ENCODE measurements at places on chromosomes 2 and 18. TPM values are rescaled to one million over a fixed set of nuclear protein-coding genes. Genes with fewer than 3 reads are reported as not detected.

DNA sequence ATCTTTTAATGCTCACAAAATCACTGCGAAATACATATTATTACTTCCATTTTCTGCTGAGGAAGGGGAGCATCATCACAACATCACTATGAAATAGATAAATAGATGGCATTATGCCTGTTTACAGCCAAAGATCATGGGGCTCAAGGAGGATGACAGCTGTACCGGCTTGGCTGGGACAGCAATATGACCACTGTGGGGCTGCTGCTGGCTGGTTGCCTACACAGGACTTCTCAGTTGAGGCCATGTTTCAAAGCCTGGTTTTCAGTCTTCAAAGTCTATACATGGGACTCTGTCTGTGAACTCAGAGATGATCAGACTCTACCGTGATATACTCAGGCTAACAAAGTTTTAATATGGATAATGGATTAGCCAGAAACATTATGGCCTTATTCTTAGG, 58.7 kb downstream of the SPATS2L start:
- H3K27ac ChIP-seq: no peak overlapping the region
- no peaks in the 10 kb centered on the region for H3K27me3 ChIP-seq

- no peak for DNase-seq
- no peaks in the 10 kb centered on the region for H3K4me1 ChIP-seq
- H3K27me3 ChIP-seq: no peaks in the 10 kb centered on the region
- no peak overlapping the region for H3K27ac ChIP-seq
These were observed 22.1 kb downstream of the IL1F10 start for GRCh38 chr2:113089916-113090315.

- H3K27me3 ChIP-seq: no peaks in the 10 kb centered on the region
- no peak overlapping the region for H3K4me3 ChIP-seq
- DNase-seq: no peak
- H3K36me3 ChIP-seq: no peaks in the 10 kb centered on the region
These were observed 90.4 kb upstream of the SLC35G4 start for GRCh38 chr18:11518788-11519685.

DNA sequence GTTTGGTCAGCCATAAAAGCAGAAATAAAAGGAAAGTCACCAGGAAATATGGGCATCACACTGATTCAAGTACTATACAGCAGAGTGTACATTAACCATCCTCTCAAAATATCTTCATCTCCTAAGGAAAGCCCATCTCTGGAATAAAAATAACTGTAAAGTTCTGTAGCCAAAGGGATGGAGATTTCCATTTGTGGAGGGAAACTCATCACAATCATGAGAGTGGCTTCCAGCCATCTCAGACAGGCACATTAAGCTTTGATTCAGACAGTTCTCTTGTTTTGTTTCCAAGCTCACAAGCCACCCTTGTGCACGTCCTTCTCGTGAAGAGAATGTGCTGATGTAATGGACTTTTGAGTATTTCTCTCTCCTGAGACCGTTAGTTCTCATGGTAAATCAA, 695.5 kb downstream of the LRRTM4 start:
- no peaks in the 10 kb centered on the region for H3K27me3 ChIP-seq
- H3K27ac ChIP-seq: no peak overlapping the region
- no peaks in the 10 kb centered on the region for H3K4me1 ChIP-seq

DNA sequence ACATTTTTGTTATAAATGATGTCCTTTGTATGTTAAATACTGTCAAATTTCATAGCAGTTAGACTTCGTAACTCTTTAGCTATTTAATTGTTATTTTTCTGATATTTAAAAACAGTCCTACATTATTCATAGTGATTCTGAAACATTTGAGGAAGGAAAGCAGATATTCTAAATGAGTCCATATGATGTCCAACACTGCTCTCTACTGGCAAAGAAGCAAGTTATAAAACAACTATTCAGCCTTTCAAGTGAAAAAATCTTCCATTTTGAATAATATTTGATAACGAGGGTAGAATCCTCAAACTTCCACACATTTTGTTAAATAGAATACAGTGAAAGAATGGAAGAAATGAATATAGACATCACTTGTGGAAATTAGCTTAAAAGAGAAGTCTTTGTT, 220.8 kb downstream of the GULP1 start:
- H3K27ac ChIP-seq: no peak overlapping the region
- DNase-seq: no peak
- H3K4me1 ChIP-seq: no peaks in the 10 kb centered on the region
- H3K4me3 ChIP-seq: no peak overlapping the region
- H3K36me3 ChIP-seq: no peaks in the 10 kb centered on the region

DNA sequence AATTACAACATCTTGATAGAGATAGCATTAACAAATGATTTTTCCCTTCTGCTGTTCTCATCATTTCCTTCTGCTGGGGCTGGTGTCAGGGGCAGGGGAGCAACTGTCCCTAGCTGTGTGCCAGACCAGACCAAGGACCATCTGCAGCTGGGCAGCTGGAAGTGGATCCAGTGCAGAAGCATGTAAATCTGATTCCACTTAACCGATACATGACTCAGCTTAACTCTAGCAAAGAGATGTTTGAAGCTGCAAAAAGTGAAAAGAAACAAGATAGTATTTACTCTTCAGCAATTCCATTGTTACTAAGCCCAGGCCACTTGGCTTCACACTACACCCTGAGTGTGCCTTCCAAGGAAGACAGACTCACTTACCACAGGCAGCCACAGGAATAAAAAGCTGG, 151.1 kb downstream of the GALNT1 start:
- no peaks in the 10 kb centered on the region for H3K4me1 ChIP-seq
- no peaks in the 10 kb centered on the region for H3K36me3 ChIP-seq
- no peaks in the 10 kb centered on the region for H3K27me3 ChIP-seq

DNA sequence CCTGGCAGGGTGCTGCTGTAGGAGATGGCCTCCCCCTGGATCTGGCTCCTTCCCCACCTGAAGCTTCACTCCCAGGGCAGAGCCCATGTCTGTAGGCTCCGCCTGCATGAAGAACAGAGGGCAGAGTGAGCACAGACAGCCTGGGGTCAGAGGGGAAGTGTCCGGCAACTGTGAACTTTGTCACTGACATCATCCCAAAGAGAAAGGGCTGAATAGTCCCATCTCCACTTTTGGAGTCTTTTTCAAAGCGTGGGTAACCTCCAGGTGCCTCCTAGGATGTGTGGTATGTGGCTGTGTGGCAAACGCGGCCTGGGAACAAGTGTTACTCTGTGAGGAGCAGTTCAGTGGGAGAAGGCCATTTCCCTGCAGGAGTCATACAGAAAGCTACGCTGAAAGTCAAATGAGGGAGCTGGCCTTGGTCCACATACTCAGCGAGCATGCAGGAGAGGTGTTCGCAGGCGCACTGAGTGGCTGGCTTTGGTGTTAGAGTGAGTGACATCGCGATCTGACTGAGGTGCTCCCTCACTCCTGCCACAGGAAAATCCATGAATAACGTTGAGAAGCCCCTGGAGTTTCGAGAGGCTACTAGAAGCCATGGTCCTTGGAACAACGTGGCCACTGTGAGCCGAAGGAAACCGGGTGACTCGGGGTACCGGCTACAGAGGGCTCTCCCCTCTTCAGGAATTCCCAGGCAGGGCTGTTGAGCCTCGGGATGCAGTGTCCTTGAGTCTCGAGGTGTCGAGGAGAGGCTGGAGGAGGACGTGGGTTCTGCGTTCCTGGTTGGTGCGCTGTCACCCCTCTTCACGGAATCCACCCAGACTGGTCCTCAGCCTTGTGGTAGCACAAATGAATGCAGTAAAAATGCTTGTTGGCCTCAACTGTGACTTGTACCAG, 54.7 kb downstream of the CABLES1 start:
- no peaks in the 10 kb centered on the region for H3K27me3 ChIP-seq
- DNase-seq: no peak
- no peak overlapping the region for H3K27ac ChIP-seq
- H3K4me3 ChIP-seq: no peak overlapping the region

DNA sequence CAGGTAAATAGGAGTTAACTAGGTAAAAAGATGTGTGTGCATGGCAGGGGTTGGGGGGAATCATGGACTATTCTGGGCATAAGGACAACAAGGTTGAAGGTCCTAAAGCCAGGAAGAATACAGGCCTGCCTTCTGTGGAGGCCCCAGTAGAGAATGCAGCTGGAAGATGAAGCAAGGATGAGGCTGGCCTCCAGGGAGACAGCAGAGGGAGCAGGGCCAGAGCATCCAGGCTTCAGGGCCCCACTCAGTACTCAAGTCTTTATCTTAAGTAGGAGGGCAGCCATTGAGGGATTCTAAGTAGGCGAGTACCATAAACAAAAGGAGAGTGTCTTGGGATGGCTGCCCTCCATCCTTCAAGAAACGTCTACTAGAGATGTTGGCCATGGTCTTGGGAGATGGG, 101.8 kb upstream of the APCDD1 start:
- H3K4me1 ChIP-seq: peaks cover 2% of the 10 kb centered on the region
- H3K27me3 ChIP-seq: no peaks in the 10 kb centered on the region
- no peaks in the 10 kb centered on the region for H3K36me3 ChIP-seq
- H3K27ac ChIP-seq: peak overlapping the region; percentile 84
- H3K4me3 ChIP-seq: no peak overlapping the region
- DNase-seq: no peak

- peaks cover 4% of the 10 kb centered on the region for H3K27me3 ChIP-seq
- no peaks in the 10 kb centered on the region for H3K36me3 ChIP-seq
- H3K4me3 ChIP-seq: no peak overlapping the region
- no peaks in the 10 kb centered on the region for H3K4me1 ChIP-seq
- H3K27ac ChIP-seq: no peak overlapping the region
- DNase-seq: no peak
These were observed 13.9 kb downstream of the ZAP70 start for GRCh38 chr2:97727296-97727695.

- no peak overlapping the region for H3K4me3 ChIP-seq
- no peaks in the 10 kb centered on the region for H3K4me1 ChIP-seq
These were observed 457.0 kb upstream of the HNMT start for GRCh38 chr2:137507237-137507636.

- H3K4me1 ChIP-seq: no peaks in the 10 kb centered on the region
- no peak for DNase-seq
These were observed 1.8 kb upstream of the HOXD8 start for GRCh38 chr2:176127774-176128072.

DNA sequence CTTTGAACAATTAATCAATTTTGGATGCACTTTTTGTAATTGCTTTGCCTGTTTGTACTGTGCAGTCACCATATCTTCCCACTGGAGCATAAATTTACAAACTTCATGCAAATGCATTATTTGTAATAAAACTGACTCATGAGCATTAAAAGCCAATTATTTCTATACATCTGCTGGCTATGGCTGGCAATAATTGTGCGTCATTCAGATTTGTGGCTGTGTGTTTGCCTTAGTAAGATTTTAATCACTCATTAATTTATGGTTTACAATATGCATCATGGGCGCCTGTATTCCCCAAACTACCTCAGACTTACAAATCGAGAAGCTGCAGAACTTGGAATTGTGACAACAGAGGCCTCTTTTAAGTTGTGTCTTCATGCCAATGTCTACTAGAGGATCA, 132.4 kb upstream of the TRIB2 start:
- DNase-seq: no peak
- no peak overlapping the region for H3K27ac ChIP-seq
- H3K27me3 ChIP-seq: no peaks in the 10 kb centered on the region
- no peak overlapping the region for H3K4me3 ChIP-seq

- no peak overlapping the region for H3K4me3 ChIP-seq
- no peak for DNase-seq
- H3K27ac ChIP-seq: no peak overlapping the region
- H3K27me3 ChIP-seq: peaks cover 11% of the 10 kb centered on the region
- no peaks in the 10 kb centered on the region for H3K36me3 ChIP-seq
These were observed 120.2 kb downstream of the CELF4 start for GRCh38 chr18:37445368-37445767.

DNA sequence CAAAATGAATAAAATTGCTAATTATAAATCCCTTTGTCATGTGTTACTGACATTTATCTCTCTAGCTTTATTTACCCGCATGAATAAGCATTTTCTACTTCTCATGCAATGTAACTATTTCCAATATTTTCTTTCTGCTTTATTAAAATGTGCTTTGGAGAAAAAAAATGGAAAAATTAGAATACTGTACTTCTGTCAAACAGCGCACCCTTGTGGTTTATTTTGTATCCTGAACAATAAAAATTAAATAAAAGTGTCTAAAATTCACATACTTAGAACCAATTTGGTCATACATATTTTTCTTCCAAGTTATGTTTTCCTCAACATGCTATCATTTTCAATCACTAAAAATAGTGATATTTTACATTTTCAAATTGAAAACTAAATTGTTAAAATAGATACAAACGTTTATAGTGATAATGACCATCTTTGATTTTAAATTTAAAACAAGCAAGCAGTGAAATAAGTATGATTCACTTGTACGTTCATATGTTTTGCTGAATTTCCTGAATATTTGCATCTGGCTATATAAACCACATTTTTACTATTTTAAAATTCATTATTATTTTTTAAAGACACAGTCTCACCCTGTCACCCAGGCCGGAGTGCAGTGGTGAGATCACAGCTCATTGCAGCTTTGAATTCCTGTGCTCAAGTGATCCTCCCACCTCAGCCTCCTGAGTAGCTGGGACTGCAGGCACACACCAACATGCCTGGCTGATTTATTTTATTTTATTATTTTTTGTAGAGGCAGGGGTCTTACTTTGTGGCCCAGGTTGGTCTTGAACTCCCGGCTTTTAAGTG, 95.9 kb upstream of the GRB14 start:
- H3K4me3 ChIP-seq: no peak overlapping the region
- no peaks in the 10 kb centered on the region for H3K36me3 ChIP-seq
- DNase-seq: no peak
- no peaks in the 10 kb centered on the region for H3K27me3 ChIP-seq
- no peaks in the 10 kb centered on the region for H3K4me1 ChIP-seq

DNA sequence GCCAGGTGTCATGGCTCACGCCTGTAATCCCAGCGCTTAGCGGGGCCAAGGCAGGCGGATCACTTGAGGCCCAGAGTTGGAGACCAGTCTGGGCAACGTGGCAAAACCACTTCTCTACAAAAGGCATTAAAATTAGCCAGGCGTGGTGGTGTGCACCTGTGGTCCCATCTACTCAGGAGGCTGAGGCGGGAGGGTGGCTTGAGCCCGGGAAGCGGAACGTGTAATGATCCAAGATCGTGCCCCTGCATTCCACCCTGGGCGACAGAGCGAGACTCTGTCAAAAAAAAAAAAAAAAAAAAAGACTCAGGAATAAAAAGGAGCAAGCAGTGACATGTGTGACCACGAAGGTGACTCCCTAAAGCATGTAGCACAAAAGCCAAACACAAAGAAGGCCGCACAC, 50.1 kb upstream of the SALL3 start:
- no peaks in the 10 kb centered on the region for H3K36me3 ChIP-seq
- H3K4me3 ChIP-seq: no peak overlapping the region
- H3K27me3 ChIP-seq: peaks cover 32% of the 10 kb centered on the region
- no peak for DNase-seq

GRCh38 chr2:238285653-238286082, 2.7 kb downstream of the PER2 start:
- H3K4me1 ChIP-seq: peaks cover 32% of the 10 kb centered on the region
- H3K36me3 ChIP-seq: no peaks in the 10 kb centered on the region
- H3K27ac ChIP-seq: peak overlapping the region; percentile 99
- H3K27me3 ChIP-seq: no peaks in the 10 kb centered on the region
- H3K4me3 ChIP-seq: no peak overlapping the region

- no peaks in the 10 kb centered on the region for H3K4me1 ChIP-seq
- no peak overlapping the region for H3K4me3 ChIP-seq
- no peaks in the 10 kb centered on the region for H3K27me3 ChIP-seq
- no peak for DNase-seq
- H3K36me3 ChIP-seq: no peaks in the 10 kb centered on the region
- no peak overlapping the region for H3K27ac ChIP-seq
These were observed 255.6 kb downstream of the OSR1 start for GRCh38 chr2:19102696-19103423.

The MYO5B gene
- 2.4 TPM for total RNA-seq

The CXCR4 gene
- 80.3 TPM for total RNA-seq

The SAG gene
- total RNA-seq: not detected

The PTPRN gene
- not detected for total RNA-seq

The SCYGR4 gene
- total RNA-seq: not detected

The MARCO gene
- total RNA-seq: 6.6 TPM

The KCNK3 gene
- 2.3 TPM for total RNA-seq
